ENCODE measurements at places on chromosomes 4 and X.

- DNase-seq: no peak
Measured at GRCh38 chrX:46693149-46693548, 65.8 kb downstream of the SLC9A7 start.

GRCh38 chr4:86344127-86344526 lies 15.7 kb downstream of the MAPK10 start:
- no peak for DNase-seq

DNA sequence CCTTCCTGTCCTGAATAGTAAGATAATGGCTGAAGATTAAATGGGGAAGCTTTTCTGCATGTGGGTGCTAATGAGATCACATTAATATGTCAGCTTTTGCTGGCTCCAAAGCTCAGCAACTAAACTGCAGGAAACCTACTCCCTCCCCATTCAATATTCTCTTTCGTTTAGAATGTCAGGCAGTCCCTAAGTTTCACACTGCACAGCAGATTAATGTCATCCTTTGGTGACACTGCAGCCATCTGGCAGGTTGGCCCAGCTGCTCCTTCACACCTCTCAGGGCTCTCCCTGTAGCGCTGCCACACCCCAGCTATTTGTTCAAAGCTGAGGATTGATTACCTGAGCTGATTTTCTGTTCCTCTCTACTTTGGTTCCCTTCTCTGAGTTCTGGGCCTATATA lies 110.5 kb downstream of the KDR start:
- DNase-seq: no peak

GRCh38 chrX:9884031-9884779 lies 83.0 kb upstream of the CLDN34 start:
- DNase-seq: no peak

Data from activated B cell treated with CpG ODN at 0.5 μM for 24 hours (primary cell).